NCI-H187 (cell line): ENCODE measurements at places on chromosomes 13 and 19.

DNA sequence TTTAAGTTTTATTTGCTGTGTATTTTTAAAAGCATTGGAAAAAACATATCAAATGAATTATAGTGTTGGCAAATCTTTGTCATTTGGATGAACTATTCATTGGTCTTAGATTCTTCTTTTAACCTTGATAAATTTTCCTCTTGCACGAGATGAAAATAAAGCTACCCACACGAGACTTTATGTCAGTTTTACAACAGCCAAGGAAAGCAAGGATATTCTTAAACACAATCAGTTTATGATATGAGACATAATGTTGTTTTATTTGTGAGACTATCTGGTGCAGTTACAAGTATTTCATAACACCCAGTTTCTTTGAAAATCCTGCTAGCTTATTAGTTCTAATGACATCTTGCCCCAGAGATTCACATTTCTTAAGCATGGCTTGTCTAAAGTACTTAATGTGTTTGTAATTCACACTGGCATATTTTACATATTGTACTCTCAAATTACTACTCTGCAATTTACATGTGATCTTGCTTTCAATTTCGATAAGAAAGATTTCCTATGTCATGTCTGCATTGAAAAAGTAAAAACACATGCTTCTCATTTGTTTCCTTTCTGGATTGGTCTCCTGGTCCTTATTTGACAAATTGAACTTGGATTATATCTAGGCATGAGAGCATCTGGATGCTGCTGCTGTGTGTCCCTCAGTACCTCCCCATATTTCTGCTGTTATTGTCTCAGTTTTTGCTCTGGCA, 955.5 kb upstream of the PCDH9 start:
- no peak for DNase-seq

DNA sequence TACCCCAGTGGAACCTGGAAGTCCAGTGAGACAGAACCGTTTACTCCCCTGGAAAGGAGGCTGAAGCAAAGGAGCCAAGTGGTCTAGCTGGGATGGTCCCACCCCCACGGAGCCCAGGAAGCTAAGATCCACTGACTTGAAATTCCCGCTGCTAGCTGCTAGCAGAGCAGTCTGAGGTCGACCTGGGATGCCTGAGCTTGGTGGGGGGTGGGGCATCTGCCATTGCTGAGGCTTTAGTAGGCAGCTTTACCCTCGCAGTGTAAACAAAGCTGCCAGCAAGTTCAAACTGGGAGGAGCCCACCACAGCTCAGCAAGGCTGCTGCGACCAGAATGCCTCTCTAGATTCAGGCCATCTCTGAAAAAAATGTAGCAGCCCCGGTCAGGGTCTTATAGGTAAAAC, 437.0 kb downstream of the SUCLA2 start:
- no peak for DNase-seq

- no peak for DNase-seq
Measured at GRCh38 chr19:33291623-33292534, 10.5 kb downstream of the CEBPA start.

DNA sequence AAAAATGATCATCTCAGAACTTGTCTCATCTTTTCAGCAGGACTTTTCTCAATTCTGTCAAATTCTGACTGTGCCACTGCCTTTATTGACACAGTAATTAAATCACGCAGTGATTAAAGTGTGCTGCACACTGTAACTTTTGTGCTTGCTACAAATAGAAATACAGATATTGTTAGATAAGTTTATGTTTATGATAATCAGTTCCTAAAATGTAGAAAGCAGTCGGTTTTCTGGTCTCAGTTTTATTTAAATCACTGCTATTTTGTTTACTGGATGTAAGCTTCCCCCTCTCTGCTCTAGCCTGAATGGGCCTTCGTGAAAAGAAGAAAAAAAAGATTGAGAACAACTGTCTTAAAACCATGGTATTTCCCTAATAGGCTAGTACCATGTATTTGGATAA, 258.8 kb upstream of the STARD13 start:
- no peak for DNase-seq

DNA sequence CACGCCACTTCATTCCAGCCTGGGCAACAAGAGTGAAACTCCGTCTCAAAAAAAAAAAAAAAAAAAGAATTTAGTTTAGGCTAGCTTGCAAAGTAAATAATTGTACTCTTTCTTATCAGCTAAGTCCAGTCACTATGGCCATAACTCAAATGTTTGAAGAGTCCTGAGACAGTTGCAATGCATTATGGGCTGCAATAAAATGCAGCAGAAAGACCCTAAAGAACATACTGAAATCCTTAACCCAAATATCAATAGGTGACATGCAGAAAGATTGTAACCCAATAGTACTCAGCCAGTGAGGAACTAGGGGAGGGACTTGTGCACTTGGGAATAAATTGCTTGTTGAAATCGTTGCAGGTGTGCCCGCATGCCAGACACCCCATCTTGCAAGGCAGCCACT, 20.9 kb upstream of the FFAR2 start:
- DNase-seq = no peak
